Spinal cord (tissue), 10 donors: ENCODE measurements at places on chromosomes 5 and 9.

GRCh38 chr5:134502259-134502658 lies 23.2 kb upstream of the JADE2 start:
- no peaks in the 10 kb centered on the region for H3K36me3 ChIP-seq
- peaks cover 10% of the 10 kb centered on the region for H3K4me1 ChIP-seq
- no peak overlapping the region for H3K4me3 ChIP-seq

GRCh38 chr5:34544403-34544802 lies 111.7 kb upstream of the RAI14 start:
- no peaks in the 10 kb centered on the region for H3K36me3 ChIP-seq
- H3K27me3 ChIP-seq: no peaks in the 10 kb centered on the region
- H3K4me1 ChIP-seq: no peaks in the 10 kb centered on the region
- no peak overlapping the region for H3K4me3 ChIP-seq
- no peak for DNase-seq
- H3K27ac ChIP-seq: no peak overlapping the region

DNA sequence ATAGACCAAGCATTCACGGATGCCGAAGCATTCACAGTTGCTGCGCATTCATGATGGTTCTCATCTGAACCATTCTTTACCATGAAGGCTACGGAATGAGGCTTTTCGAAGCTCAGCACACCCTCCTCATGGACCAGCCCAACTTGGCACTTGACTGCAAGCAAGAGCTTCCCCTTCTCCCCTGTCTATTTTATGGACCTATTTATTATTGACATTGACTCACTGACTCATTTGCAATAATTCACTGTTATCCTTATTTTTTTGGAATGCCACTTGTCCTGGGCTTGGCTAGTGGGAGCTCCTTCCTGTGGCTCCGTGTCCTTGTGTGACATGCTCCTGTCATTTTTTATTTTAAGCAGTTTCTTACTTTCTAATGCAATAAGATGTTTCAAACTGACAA lies 51.5 kb upstream of the ICE1 start:
- H3K27me3 ChIP-seq: peaks cover 2% of the 10 kb centered on the region
- H3K36me3 ChIP-seq: no peaks in the 10 kb centered on the region
- no peak for DNase-seq

DNA sequence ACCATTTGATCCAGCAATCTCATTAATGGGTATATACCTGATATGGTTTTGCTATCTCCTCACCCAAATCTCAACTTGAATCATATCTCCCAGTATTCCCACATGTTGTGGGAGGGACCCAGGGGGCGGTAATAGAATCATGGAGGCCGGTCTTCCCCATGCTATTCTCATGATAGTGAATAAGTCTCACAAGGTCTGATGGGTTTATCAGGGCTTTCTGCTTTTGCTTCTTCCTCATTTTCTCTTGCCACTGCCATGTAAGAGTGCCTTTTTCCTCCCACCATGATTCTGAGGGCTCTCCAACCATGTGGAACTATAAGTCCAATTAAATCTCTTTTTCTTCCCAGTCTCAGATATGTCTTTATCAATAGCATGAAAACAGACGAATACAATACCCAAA lies 74.5 kb upstream of the APC start:
- no peak overlapping the region for H3K27ac ChIP-seq
- no peaks in the 10 kb centered on the region for H3K27me3 ChIP-seq
- no peak overlapping the region for H3K4me3 ChIP-seq
- no peak for DNase-seq
- no peaks in the 10 kb centered on the region for H3K4me1 ChIP-seq

DNA sequence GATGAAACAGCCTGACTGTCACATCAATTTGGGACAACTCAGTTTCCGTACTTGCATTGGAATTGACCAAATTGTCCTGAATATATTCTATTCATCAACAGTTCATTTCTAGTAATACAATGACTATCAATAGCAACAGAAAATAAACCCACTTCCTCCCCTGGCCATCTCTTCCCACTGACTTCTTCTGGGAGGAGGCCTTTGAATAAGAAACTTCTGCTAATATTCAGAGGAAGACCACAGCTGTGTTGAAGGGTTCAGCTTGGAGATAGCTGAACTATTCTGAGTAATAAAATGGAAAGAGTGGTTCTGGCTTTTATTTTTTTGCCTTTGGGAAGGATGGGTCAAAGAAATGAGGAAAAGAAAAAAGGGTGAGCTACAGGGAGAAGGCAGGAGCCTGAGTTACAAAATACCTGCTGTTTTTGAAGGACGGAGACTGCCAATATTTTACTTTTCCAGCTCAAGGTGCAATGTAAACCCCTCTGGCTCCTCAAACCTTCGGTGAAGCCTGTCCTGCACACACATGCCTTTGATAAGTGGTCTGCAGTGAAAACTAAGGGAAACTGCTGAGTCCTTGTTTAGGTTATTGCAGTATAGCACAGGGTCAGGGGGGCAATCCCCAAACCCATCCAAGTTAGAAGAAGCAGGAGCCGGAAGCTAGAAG lies 29.9 kb downstream of the FYB1 start:
- no peaks in the 10 kb centered on the region for H3K27me3 ChIP-seq
- no peaks in the 10 kb centered on the region for H3K4me1 ChIP-seq
- H3K27ac ChIP-seq: no peak overlapping the region
- no peak overlapping the region for H3K4me3 ChIP-seq

DNA sequence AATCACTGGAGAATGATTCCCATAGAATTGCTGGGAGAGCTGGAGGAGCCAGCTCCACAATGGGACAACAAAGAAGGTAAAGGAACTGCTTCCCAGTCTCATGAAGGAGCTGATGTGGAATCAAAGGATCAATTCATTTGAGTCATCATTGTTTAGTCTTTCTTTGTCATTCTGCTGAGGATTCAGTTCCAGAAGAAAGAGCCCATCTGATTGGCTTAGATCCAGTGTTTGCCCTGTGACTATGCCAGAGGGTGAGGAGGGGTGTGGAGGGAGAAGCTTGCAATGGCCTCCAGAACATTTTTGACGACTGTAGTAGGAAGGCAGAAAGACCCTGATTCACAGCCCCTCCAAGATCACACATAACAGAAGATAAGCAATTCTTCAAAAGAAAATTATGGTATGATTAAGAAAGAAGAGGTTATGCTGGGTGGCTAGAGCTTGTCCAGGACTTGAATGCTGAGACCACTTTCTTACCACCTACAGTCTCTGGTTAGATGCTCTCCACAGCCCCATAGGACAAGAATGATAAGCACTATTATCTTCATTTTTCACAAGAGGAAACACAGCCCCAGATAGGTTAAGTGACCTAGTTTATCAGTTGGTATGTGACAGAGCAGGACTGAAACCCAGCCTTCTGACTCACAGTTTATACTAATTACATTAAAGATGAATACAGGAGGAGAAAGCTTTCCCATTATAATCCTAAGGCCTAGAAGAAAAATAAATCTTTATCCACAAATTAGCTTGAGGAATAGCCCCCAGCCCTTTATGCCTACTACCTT lies 363.1 kb downstream of the PRELID2 start:
- no peaks in the 10 kb centered on the region for H3K27me3 ChIP-seq
- DNase-seq: no peak
- no peaks in the 10 kb centered on the region for H3K4me1 ChIP-seq
- no peak overlapping the region for H3K4me3 ChIP-seq
